Fibroblast of lung (primary cell): ENCODE measurements at places on chromosomes 2 and 18.

- no peaks in the 10 kb centered on the region for H3K4me1 ChIP-seq
- no peak overlapping the region for H3K27ac ChIP-seq
These were observed 35.3 kb downstream of the ACVR1C start for GRCh38 chr2:157593411-157593810.

DNA sequence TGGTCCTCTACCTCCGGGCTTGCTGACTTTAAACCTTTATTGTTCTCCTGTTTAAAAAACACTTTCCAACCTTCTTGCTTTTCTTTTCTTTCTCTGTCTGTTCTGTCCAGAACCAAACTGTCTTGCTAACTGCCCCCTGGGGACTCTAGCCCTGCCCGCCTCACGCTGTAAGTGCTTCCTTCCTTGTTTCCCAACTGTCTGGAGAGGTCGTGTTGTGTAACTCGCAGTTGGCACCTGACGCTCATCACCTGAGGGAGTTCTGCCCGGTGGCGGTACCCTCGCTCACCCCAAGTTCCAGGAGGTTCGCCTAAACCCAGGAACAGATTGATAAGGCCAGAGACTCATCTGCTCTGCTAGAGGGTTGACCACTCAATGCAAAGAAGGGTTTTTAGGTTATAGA is 123.4 kb downstream of the MTCL1 start:
- peaks cover 27% of the 10 kb centered on the region for H3K36me3 ChIP-seq
- no peak for DNase-seq
- H3K27me3 ChIP-seq: no peaks in the 10 kb centered on the region
- no peaks in the 10 kb centered on the region for H3K4me1 ChIP-seq
- H3K27ac ChIP-seq: no peak overlapping the region

DNA sequence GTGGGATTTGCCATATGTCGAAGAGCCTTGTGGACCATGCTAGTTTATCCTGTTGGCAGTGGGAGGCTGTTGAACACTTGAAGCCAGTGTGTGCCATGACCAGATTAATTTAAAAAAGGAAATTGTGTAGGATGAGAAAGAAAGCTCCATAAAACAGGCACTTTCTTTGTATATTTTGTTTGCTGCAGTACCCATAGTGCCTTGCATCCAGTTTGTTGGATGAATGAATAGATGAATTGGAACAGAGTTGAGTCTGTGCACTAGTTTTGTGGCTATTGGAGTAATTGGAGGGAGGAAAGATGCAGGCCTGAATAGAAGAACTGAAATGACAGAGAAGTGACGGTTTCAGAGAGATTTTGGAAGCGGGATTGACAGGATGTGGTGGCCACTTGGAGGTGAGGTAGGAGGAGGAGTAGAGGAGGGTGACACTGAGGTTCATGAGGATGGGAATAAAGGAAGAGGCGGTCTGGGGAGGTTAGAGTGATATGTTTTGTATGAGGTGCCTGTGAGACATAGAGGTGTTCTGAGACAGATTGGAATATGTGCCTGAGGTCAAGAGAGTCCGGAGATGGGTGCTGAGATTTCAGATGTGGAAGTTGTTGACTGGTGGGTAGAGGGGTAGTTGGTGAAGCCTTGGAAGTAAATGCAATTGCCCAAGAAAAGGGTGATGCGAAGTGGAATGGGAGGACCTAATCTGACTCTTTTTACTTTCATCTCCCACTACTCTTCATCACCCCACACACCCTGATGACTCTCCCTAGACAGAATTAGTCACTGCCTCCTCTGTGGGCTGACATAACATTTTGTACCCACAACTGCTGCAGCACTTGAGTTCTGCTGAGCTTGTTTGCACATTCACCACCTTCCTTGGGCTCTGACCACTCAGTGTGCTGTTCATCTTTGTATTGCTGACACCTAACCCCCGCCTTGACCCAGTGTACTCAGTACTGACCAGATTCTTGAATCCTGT is 5.1 kb downstream of the DGUOK start:
- H3K36me3 ChIP-seq: no peaks in the 10 kb centered on the region
- H3K27ac ChIP-seq: no peak overlapping the region
- H3K4me1 ChIP-seq: peaks cover 6% of the 10 kb centered on the region
- no peak overlapping the region for H3K4me3 ChIP-seq

DNA sequence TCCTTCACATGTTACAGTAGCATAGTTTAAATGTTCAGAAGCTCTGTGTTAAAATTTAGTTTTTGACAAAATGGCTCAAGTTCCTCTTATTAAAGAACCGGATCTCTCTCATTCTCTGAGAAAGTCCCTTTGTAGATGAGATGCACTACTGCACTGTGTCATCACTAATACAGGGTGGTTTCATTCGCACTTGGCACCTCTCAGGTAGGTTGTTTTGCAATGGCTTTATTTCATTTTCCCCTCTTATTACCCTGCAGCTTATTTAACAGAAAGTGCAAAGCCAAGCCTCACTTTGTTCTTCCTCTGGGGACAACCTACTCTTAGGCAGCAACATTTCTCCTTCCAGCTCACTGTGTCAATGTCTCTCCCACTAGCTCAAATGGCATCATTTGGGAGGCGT is 185.1 kb downstream of the DLGAP1 start:
- no peak overlapping the region for H3K27ac ChIP-seq
- no peaks in the 10 kb centered on the region for H3K36me3 ChIP-seq
- H3K27me3 ChIP-seq: no peaks in the 10 kb centered on the region
- no peak for DNase-seq

- no peak overlapping the region for H3K4me3 ChIP-seq
- H3K27me3 ChIP-seq: no peaks in the 10 kb centered on the region
- no peaks in the 10 kb centered on the region for H3K36me3 ChIP-seq
These were observed 200.9 kb downstream of the SETBP1 start for GRCh38 chr18:44881461-44882162.

DNA sequence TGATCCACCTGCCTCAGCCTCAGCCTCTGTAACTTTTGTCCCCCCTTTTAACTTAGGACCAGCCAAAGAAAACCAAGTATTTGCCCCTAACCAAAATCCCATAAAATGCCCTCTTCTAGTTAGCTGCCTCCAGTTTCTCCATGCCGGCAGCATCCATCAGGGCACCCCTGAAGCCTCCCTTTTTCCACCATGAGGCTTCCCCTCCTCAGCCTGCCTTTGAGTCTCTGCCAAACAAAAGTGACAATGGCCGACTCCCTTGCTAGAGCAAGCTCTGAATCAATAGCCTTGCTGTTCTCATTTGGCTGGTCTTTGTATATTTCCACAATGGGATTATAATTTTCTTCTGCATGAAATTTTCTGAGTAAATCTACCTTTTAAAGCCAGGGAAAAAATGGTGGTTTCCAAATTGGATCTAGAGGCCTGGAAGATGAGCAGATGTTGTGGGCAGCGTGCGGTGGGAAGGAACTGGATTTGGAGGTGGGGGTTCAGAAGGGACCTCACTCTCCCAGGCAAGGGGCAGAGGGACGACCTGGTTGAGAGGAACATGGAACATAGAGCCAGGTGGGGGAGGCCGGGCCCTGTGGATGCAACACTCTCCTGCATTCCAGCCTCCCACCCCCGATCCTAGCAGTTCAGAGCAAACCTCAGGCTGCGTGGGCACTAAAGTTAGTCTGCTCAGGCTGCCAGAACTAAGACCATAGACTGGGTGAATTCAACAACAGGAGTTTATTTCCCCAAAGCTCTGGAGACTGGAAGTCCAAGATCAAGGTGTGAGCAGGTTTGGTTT is 80.6 kb downstream of the HS6ST1 start:
- H3K27me3 ChIP-seq: peaks cover 2% of the 10 kb centered on the region
- peaks cover 8% of the 10 kb centered on the region for H3K4me1 ChIP-seq
- DNase-seq: no peak
- H3K27ac ChIP-seq: no peak overlapping the region

DNA sequence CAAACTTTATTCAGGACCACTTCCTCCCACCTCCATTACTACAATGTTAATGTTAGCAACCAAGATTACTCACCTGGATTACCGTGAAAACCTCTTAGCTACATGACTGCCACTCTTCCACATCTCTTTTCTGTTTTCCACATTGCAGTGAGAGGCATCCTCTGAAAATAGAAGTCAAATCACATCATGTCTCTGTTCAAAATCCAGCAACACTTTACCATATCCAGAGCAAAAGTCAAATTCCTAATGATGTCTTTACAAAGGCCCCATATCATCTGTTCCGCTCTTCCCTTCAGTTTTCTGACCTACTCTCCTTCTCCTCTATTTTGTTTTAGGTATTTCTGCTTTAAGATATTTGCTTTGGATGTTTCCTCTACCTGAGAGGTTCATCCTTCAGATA is 37.5 kb upstream of the DSG1 start:
- no peak overlapping the region for H3K27ac ChIP-seq
- H3K36me3 ChIP-seq: no peaks in the 10 kb centered on the region
- H3K27me3 ChIP-seq: no peaks in the 10 kb centered on the region
- H3K4me1 ChIP-seq: no peaks in the 10 kb centered on the region
- no peak overlapping the region for H3K4me3 ChIP-seq
- DNase-seq: no peak

GRCh38 chr18:45666520-45666919 is 51.2 kb downstream of the SLC14A2 start:
- no peaks in the 10 kb centered on the region for H3K27me3 ChIP-seq
- peaks cover 15% of the 10 kb centered on the region for H3K4me1 ChIP-seq
- H3K4me3 ChIP-seq: no peak overlapping the region
- no peaks in the 10 kb centered on the region for H3K36me3 ChIP-seq

GRCh38 chr18:48236822-48237221 is 172.4 kb downstream of the ZBTB7C start:
- no peak for DNase-seq
- no peak overlapping the region for H3K27ac ChIP-seq
- H3K36me3 ChIP-seq: no peaks in the 10 kb centered on the region
- no peak overlapping the region for H3K4me3 ChIP-seq
- H3K27me3 ChIP-seq: no peaks in the 10 kb centered on the region

DNA sequence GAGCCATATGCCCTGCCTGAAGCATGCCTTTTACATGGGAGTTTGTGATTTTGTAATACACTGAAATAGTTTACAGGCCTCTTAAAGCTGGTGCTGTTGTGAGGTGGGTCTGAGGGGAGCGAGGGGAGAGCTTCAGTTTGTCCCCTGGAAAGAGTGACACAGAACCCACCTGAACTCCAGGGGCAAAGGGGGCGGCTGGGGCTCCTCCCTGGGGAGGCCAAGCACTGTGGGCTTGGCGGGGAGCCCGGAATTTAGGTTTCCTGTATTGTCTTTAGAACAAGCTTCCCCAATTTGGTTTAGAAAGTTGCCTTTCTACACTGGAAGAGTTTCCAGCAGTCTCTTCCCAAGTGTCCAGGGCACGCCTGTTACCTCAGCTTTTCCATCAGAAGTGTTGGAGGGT is 75.7 kb downstream of the VAPA start:
- H3K4me3 ChIP-seq: no peak overlapping the region
- H3K27me3 ChIP-seq: no peaks in the 10 kb centered on the region
- DNase-seq: no peak

GRCh38 chr2:174663550-174663949 is 65.9 kb upstream of the WIPF1 start:
- H3K27ac ChIP-seq: no peak overlapping the region
- peak; percentile 64 for DNase-seq
- no peaks in the 10 kb centered on the region for H3K27me3 ChIP-seq

GRCh38 chr18:24934258-24934932 is 417.6 kb downstream of the ZNF521 start:
- H3K4me1 ChIP-seq: no peaks in the 10 kb centered on the region
- no peaks in the 10 kb centered on the region for H3K36me3 ChIP-seq
- H3K4me3 ChIP-seq: no peak overlapping the region
- no peak for DNase-seq
- H3K27me3 ChIP-seq: no peaks in the 10 kb centered on the region
